ENCODE measurements at places on chromosomes 2 and 18. TPM values are rescaled to one million over a fixed set of nuclear protein-coding genes. Genes with fewer than 3 reads are reported as not detected.
A peak's percentile ranks its signal among the peaks of the same experiment; 100 is the strongest.

- no peak for DNase-seq
Observed at GRCh38 chr18:40380686-40381439, 1574.2 kb upstream of the PIK3C3 start.

DNA sequence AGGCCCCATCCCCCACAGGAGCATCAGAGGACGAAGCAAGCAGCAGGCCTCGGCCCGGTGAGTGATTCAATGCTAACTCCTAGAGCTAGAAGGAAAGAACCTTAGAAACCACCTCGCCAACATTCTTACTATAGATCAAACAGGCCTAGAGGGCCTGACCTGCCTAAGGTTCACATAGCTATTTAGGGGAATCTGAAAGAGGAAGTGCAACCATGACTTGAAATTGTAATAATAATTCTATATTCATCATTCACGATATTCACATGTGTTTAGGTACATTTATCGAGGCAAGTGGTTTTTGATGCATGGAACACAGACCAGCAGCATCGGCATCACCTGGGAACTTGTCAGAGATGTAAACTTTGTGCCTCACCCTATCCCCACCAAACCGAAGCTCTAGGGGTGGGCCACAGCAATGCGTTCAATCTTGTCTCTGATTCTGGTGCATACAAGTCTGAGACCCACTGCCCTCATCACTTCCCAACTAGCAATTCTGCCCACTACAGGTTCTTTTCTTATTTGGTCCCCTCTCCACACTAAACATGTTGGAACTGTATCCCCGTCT lies 78.0 kb upstream of the DNMT3A start:
- no peak for DNase-seq

DNA sequence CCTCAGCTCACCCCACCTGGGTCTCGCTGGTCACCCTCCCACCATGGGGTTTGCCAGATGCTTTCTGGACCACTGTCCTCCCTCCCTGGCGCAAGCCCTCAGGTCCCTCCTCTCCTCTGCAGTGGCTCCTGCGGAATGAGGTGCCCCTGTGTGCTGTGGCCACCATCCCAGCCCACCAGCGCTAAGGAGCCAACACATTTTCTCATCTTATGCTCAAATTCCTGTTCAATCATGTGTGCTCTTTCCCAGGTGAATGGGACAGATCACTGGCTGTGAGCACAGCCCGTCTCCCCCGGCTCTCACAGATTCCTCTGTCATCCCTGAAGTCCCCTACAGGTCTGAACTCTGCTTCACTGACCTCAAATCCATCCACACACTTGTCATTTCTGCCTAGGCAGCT lies 15.2 kb upstream of the CCDC74B start:
- DNase-seq: no peak

GRCh38 chr2:8862230-8862629 lies 24.8 kb upstream of the KIDINS220 start:
- no peak for DNase-seq

DNA sequence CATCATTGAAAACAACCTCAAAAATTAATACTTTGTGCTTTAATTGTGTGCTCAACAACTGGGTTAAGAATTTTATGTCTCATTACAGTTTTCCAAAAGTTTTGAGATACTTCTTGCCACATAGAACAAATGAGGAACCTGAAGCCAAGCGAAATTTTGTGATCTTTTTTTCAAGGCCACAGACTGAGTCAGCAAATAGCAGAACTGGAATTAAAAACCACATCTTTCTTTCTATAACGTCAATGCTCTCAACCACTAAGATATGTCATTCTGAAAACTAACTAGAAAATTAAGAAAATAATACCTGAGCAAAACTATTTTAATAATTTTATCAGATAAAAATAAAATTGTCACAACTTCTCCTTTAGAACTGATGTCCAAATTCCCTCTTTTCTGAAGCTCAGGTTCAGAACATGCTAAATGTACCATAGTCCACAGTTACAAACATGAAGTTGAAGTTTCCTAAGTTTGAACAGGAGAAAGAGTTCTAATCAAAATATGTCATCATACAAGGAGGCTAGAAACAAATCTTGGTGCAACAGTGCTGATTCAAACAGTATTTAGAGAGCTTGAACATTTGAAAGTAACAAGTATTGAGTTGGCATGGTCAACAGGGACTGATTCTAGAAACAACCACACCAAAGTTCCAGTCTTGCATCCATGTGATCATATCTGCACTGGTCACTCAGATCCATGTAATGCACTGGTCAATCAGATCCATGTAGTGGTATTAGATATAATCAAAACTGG lies 27.6 kb upstream of the CALCRL start:
- DNase-seq: no peak

- DNase-seq: no peak
Observed at GRCh38 chr2:66021296-66021695, 413.6 kb upstream of the MEIS1 start.

DNA sequence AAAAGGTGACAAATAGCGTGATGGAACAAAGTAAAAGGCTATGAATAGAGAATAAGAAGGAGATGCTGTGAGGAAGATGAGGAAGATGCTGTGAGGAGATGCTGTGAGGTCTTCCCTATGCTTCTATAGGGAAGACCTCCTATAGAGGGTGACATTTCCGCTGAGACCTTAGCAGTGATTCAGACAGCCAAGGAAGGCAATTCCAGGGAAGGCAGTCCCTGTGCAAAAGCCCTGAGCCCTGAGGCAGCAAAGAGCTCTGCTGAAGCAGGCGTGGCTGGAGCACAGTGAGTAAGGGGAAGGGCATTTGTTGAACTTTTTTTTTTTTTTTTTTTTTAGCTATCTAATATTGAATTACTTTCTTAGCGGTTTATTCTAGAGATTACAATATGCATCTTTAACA lies 142.7 kb upstream of the FOSL2 start:
- no peak for DNase-seq

GRCh38 chr2:205646680-205647079 lies 35.6 kb upstream of the NRP2 start:
- no peak for DNase-seq

DNA sequence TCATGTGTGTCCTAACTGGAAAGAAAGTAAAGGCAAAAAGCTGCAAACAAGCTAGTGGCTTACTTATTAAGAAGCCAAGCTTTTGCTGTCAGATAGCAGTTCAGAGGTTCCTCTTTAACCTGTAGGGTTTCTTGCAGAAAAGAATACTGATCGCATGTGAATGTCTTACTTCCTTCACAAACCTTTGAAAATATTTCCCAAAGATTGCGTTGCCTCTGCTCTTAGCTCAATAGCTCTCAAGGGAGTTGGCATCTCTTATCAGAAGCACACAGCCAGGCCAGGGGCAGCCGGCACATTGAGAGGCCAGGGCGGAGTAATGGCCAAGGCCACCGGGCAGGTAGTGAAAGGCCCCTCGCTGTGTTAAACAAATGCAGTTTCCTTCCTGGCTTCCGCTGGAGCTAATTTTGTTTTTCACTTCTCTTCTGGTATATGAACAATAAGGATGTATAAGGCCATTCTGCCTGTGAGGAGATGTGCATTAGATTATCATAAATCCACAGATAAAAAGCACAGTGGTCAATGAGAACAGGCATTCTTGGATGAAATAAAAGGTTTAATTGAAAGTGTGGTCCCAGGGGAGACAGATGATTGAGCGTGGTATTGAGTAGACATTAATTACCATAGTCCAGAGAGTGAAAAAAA lies 542.4 kb upstream of the NRP2 start:
- peak; percentile 51 for DNase-seq

DNA sequence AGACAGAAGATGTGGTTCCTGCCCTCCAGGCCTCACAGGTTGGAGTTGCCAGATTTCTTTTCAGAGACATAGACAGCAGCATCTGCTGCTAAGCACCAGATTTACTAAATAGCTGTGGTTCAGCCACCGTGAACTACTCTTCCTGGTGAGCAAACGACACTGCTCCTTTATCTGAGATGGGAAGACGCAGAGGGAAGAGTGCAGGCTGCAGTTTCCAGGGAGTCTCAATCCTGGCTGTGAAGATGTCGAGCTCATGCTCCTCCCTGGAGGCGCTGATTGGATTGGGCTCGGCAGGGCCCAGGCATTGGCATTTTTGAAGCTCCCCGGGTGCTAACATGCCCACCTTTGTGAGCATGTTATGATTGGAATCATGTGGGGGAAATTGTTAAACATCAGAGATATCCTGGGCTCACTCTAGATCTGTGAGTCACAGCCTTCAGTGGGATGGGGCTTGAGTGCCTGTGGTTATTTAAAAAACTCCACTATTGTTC lies 314.8 kb downstream of the TSN start:
- no peak for DNase-seq

DNA sequence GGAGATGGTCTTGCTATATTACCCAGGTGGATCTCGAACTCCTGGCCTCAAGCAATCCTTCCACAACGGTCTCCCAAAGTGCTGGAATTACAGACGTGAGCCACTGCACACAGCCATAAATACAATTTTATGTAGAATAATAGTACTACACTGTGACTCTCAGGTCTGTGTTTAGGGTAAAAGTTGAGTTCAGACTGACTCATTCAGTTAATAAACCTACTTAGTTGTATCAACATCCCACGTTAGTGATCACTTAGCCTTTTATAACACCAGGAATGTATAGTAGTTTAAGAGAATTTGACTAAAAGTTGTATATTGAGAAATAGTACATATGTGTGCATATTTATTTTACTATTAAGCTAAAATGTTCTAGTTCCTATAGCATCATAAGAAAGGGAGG lies 237.5 kb downstream of the PHLPP1 start:
- no peak for DNase-seq

- DNase-seq: peak; percentile 72
Observed at GRCh38 chr2:236177604-236177966, 9.4 kb upstream of the GBX2 start.

DNA sequence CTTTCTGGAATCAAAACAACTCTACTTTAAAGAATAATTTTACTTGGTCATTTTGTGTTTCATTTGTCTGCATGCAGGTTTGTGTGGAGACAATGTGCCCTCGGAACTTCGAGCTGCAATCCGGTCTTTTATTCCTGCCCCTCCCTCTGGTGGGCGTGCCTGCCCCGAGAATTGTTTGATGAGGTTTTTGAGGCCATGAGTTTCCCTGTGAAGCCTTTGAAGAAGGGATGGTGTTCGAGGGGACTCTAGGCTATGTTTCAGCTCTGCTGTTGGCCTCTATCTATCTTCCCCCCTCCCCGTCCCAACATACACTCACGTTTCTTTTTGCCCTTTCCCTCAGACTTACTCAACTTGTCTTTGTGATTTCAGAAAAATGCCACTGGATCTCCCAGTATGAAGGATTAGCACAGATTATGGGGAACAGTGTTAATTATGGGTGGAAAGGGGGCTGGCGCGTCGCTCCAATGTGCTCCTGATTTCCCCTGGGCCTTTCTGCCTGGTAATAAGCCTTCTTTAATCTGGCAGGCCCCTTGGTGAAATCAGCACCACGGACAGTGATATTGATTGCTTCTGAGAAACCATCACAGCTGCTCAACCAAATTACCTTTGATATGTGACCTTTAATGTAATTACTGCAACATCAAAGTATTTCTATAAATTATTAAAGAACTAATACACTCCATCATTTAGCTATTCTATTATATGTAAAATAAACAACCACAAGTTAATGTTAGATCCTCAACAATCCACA lies 82.2 kb downstream of the CELF4 start:
- DNase-seq: peak; percentile 36

DNA sequence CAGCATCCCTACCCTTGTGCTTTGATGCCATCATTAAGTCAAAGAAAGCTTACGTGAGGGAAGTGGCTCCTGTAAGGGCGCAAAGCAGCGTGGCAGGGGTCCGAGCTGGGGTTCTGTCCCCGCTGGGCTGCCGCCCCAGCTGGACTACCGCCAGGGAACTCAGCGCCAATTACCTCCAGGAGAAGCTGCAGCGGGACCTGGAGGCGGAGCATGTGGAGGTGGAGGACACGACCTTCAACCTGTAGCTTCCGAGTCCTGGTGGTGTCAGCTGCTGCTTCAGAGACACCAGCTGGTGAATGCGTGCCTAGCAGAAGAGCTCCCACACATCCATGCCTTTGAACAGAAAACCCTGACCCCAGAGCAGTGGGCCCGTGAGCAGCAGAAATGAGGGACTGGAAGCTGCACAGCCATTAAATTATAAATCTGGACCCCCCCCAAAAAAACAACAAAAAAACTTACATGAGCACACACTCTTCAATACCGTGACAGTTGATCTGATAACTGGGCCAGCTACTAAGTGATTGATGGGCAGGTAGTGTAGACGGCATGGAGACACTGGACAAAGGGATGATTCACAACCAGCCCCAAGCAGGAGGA lies 20.1 kb upstream of the YES1 start:
- peak; percentile 71 for DNase-seq

DNA sequence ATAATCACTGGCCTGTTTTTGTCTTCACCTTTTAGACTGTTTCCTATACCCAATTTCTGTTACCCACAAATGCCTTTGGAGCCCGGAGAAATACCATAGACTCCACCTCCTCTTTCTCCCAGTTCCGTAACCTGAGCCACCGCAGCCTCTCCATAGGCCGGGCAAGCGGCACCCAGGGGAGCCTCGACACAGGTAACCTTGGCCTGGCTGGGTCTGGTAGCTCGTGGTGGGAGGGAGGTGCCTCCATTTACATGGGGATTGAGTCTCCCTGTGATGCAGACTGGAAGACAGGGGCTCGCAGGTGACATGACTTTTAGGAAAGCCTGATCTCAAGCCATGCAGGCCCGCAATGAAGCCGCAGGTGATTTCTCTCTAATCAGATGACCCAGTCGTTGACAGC lies 100.6 kb downstream of the CABLES1 start:
- DNase-seq: no peak

DNA sequence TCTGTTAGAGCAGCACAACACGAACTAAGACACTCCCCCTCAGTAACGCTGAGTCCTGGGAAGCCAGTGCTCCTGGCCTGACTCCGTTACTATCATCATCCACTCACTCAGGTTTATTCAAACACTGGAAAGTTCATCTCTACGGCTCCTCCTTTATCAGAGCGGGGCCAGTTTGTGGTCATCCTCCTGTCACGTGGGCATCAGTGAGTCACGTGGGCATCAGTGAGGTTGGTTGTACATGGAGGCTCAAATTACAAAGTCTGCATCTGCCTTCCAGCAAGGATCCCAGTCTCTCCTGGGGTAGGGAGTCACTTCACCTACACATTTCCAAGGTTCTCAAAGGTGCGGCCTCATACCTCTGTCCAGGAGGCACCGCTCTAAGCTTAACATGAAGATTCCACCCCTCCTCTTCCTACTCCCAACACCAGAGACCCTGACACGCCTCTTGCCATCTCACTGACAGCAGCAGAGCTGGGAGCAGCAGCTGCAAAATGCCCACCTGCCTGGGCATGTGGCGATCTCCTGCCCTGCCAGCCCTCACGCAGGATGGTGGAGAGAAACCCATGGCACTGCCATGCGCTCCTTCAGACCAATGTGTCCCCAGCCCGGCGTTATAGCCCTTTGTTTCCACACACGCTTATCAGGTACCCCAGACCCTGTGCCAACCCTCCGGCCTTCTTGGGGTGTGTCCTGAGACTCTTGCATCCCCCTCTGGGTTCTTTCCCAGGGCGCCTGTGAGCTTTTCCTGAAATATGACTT lies 99.2 kb upstream of the PTPRM start:
- peak; percentile 17 for DNase-seq

CSRNP3 gene
- 0.04 TPM for total RNA-seq

RESP18 gene
- total RNA-seq: not detected

XDH gene
- total RNA-seq: not detected

DLX1 gene
- 16.1 TPM for total RNA-seq

KANSL1L gene
- 2.2 TPM for total RNA-seq

Measured in K562 (cell line).